ENCODE measurements at places on chromosomes 5 and 9. TPM values are rescaled to one million over a fixed set of nuclear protein-coding genes. Genes with fewer than 3 reads are reported as not detected.

The AQP3 gene
- 194 TPM for total RNA-seq

The SLC27A6 gene
- not detected for total RNA-seq

The LURAP1L gene
- 13.8 TPM for total RNA-seq

DNA sequence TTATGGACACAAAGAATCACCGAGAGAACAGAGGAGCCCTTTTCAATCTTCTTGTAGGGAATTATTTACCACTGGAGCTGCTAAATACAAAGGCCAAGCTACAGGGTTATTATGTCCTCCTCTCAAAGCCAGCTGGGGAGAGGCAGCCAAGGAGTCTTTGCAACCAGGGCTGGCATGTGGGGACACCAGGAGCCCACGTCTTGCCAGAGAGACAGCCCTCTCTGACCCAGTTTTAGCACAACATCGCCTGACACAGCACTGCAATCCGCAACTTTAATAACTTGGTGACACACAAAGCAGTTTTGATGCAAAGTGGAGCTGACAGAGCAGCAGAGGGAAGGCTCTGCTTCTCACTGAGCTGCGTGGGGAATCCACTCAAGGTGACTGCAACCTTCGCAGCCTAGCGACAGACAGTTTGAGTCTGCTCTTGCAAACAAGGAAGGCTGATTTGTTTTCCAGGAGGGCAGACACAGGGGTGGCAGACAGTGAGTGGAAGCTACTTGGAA is 33.6 kb downstream of the TLR4 start:
- no peak overlapping the region for H3K27ac ChIP-seq
- H3K36me3 ChIP-seq, result no peaks in the 10 kb centered on the region
- H3K4me1 ChIP-seq, result no peaks in the 10 kb centered on the region
- no peak overlapping the region for H3K4me3 ChIP-seq
- no peaks in the 10 kb centered on the region for H3K27me3 ChIP-seq
- DNase-seq, result no peak

GRCh38 chr5:133681896-133682295 is 69.6 kb upstream of the FSTL4 start:
- H3K4me1 ChIP-seq, result no peaks in the 10 kb centered on the region
- no peak overlapping the region for H3K27ac ChIP-seq
- no peak for DNase-seq
- no peaks in the 10 kb centered on the region for H3K27me3 ChIP-seq
- no peak overlapping the region for H3K4me3 ChIP-seq

- DNase-seq, result no peak
- no peak overlapping the region for H3K27ac ChIP-seq
- H3K36me3 ChIP-seq, result no peaks in the 10 kb centered on the region
- no peaks in the 10 kb centered on the region for H3K4me1 ChIP-seq
- no peaks in the 10 kb centered on the region for H3K27me3 ChIP-seq
Measured at GRCh38 chr5:45189481-45189880, 380.7 kb downstream of the MRPS30 start.

GRCh38 chr5:80620211-80620610 is 34.2 kb upstream of the MSH3 start:
- no peaks in the 10 kb centered on the region for H3K36me3 ChIP-seq
- no peak for DNase-seq
- no peaks in the 10 kb centered on the region for H3K27me3 ChIP-seq
- no peak overlapping the region for H3K4me3 ChIP-seq
- no peaks in the 10 kb centered on the region for H3K4me1 ChIP-seq

DNA sequence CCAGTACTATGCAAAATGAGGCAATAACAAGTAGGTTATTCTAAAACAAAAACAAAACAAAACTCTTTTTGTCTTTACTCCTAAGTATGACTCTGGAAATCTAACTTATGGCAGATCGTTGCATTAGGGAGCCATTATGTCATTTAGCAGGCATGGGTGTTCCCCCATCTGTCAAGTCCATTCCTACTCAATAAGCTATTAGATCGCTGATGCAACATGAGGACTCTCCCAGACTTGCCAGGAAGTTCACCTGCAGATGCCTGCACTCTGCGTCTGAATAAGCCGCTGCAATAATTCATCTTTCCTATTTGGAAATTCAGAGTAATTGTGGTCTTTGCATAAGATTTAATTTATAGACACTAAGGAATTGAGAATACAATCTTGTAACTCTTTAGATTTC is 585.0 kb downstream of the KIF4B start:
- no peaks in the 10 kb centered on the region for H3K27me3 ChIP-seq
- no peak for DNase-seq
- H3K27ac ChIP-seq, result no peak overlapping the region
- no peak overlapping the region for H3K4me3 ChIP-seq
